ENCODE measurements at places on chromosomes 11 and 22. TPM values are rescaled to one million over a fixed set of nuclear protein-coding genes. Genes with fewer than 3 reads are reported as not detected.

DNA sequence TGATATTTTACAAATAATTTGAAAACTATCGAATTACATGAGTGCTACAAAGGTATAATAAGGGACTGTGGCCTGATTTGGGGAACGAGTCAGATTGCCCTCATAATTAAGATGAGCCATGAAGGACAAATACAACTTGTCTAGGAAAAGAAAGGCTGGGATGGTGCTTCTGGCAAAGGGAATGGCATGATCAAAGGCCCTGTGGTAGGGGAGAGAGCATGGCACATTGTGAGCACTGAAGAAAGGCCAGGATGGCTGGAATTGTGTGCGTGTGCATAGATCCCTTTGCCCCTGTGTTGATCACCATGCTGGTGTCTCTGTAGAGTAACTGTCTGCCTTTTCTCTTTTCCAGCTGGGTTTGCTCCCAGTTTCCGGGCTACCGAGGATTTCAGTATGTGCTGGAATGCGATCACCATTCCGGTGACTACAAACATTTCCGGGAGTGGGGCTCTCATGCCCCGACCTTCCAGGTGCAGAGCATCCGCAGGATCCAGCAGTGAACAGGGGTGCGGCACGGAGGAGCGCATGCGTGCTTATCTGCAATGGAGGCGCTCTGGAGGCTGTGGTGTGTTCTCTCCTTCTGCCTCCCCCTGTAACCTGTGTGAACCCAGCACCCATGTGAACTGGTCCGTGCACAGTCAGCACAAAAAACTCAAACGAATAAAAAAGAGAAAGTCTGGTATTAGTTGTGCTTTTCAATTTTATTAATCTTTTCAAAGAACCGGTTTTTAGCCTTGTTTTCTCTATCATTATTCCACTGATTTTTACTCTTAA, 8.4 kb downstream of the CRYBA4 start:
- H3K27ac ChIP-seq: no peak overlapping the region
- no peak for DNase-seq
- H3K4me3 ChIP-seq: no peak overlapping the region
- H3K36me3 ChIP-seq: no peaks in the 10 kb centered on the region
- no peaks in the 10 kb centered on the region for H3K4me1 ChIP-seq
- H3K27me3 ChIP-seq: no peaks in the 10 kb centered on the region

- no peak overlapping the region for H3K4me3 ChIP-seq
- H3K27ac ChIP-seq: no peak overlapping the region
- DNase-seq: no peak
- peaks cover 19% of the 10 kb centered on the region for H3K27me3 ChIP-seq
Observed at GRCh38 chr22:39109361-39109760, 12.3 kb downstream of the APOBEC3H start.

DNA sequence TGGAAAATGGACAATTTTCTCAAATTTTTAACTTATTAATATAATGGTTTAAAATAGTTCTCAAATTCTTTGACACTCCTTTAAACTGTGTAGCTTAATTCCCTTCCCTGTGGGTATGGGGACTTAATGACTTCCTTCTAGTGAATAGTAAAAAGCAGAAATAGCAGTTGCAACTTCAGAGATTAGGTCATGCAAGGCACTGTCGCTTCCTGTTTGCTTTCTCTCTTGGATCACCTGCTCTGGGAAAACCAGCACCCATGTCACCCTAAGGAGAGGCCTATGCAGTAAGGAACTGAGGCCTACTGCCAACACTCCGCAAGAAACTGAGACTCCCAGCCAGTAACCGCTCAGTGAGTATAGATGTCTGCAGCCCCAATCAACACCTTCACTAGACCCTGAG, 5.5 kb upstream of the PANX3 start:
- H3K36me3 ChIP-seq: no peaks in the 10 kb centered on the region
- no peaks in the 10 kb centered on the region for H3K27me3 ChIP-seq
- H3K4me1 ChIP-seq: no peaks in the 10 kb centered on the region
- no peak overlapping the region for H3K27ac ChIP-seq
- peak; percentile 12 for DNase-seq

DNA sequence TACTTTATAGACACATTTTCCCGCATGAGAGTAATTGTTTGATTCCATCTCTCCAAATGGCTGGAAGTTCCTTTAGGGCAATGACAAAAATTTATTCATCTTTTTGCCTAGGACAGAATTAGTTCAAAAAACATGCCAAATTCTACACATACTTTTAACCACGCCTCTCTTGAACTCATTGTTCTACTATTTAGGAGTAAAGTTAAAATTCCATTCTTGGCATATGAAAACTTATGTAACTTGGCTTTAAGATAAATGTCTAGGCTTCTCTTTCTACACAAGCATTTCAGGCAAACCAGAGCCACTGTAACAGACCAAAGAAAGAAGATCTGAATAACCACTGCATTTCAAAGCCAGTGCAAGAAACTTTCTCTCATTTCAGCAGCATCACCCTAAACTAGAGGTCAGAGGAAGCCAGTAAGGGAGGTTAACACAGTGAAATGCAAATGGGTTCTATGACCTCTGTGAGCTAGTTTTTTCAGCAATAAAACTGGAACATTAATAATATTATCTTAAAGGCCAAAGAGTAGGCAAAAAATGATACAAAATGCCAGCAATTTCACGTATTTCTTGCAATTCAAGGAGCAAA, 73.0 kb downstream of the RSF1 start:
- H3K27me3 ChIP-seq: no peaks in the 10 kb centered on the region
- H3K36me3 ChIP-seq: no peaks in the 10 kb centered on the region
- H3K4me1 ChIP-seq: peaks cover 28% of the 10 kb centered on the region
- DNase-seq: no peak
- no peak overlapping the region for H3K27ac ChIP-seq

DNA sequence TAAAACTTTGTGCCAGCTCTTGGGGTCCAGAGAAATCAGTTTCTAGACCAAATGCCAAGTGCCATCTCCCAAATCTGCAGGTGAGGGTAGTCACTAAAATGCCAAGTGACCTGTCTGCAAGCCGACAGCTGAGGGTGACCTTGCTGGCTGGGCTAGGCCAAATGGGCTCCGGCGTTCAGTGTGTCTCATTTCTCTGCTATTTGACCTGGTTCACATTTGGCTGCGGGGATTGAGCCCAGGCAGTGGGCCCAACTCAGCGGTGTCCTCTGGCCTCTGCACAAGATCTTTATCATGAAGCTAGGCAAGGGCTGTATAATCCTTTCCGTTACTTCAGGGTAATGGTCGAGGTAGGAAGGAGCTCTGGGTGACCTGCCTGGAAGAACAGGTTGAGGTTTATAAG, 87.5 kb downstream of the SNX19 start:
- no peak overlapping the region for H3K4me3 ChIP-seq
- peaks cover 42% of the 10 kb centered on the region for H3K4me1 ChIP-seq
- H3K36me3 ChIP-seq: no peaks in the 10 kb centered on the region
- peak; percentile 26 for DNase-seq

- peaks cover 24% of the 10 kb centered on the region for H3K4me1 ChIP-seq
- peaks cover 22% of the 10 kb centered on the region for H3K36me3 ChIP-seq
- no peak overlapping the region for H3K27ac ChIP-seq
- H3K27me3 ChIP-seq: no peaks in the 10 kb centered on the region
Observed at GRCh38 chr11:44606472-44606871, 41.0 kb downstream of the CD82 start.

DNA sequence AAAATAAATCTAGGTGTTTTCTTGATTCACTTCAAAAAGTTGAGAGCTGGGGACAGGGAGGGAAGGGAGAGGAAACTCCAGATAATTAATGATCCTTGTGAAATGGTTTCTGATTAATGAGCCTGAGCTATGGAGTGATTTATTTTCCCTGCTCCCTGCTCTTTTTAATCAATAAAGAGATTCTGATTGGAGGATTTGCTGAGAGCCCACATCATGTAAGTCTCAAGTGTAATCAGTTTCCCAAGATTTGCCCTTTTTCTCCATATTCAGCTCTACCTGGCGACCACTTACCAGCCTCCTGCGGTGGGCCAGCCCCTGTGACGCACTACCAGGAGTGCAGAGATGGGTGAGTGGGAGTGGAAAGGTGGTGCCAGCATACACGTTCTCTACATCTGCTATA, 114.0 kb downstream of the NAV2 start:
- no peak for DNase-seq
- H3K4me1 ChIP-seq: no peaks in the 10 kb centered on the region
- no peaks in the 10 kb centered on the region for H3K36me3 ChIP-seq
- no peaks in the 10 kb centered on the region for H3K27me3 ChIP-seq

- peak overlapping the region; percentile 82 for H3K27ac ChIP-seq
- H3K4me1 ChIP-seq: peaks cover 12% of the 10 kb centered on the region
- no peaks in the 10 kb centered on the region for H3K27me3 ChIP-seq
- H3K4me3 ChIP-seq: no peak overlapping the region
- no peaks in the 10 kb centered on the region for H3K36me3 ChIP-seq
Observed at GRCh38 chr22:42743501-42743991, 22.9 kb upstream of the A4GALT start.

DNA sequence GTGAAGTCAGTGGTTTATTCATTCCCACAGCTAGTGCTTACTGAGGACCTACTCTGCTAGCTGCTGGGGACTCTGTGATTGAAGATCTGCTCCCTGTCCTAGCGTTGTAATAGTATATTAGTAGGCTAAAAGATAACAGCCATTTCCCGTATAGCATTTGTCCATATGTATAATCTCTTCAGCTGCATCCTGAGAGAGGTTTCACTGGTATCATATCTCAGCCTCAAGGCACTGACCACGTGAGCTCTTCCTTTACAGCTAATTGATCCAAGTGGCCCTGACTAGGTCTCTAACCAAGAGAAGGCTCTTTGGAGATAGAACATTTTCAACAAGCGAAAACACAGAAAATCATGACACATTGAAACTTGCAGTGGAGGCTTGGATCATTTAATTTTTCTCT, 110.2 kb downstream of the APIP start:
- H3K36me3 ChIP-seq: no peaks in the 10 kb centered on the region
- no peaks in the 10 kb centered on the region for H3K4me1 ChIP-seq
- H3K4me3 ChIP-seq: no peak overlapping the region
- no peak for DNase-seq
- H3K27me3 ChIP-seq: no peaks in the 10 kb centered on the region

GRCh38 chr22:49191506-49191980, 636.1 kb downstream of the BRD1 start:
- H3K36me3 ChIP-seq: no peaks in the 10 kb centered on the region
- H3K27me3 ChIP-seq: no peaks in the 10 kb centered on the region
- H3K4me3 ChIP-seq: no peak overlapping the region
- no peak for DNase-seq
- no peak overlapping the region for H3K27ac ChIP-seq

DNA sequence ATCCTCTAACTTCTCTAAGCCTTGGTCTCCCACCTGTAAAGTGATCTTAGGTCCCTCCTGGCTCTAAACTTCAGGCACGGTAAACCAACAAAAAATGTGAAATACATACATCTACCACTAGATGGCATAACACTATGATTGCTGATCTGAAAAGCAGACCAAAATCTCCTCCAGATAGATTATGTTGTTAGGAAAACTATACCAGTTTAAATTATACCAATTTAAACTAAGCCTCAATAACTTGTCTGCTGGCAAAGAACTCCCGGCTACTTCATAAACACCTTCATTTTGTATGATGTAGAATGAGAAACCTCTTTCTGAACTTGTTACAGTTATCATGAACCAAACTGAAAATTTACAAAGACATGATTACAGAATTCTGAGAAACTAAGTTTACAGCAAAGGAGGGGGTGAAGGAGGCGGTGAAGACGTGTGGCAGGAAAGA, 85.9 kb downstream of the SBF2 start:
- no peaks in the 10 kb centered on the region for H3K36me3 ChIP-seq
- no peak for DNase-seq
- no peaks in the 10 kb centered on the region for H3K27me3 ChIP-seq
- no peaks in the 10 kb centered on the region for H3K4me1 ChIP-seq
- no peak overlapping the region for H3K4me3 ChIP-seq

- no peaks in the 10 kb centered on the region for H3K27me3 ChIP-seq
- H3K36me3 ChIP-seq: no peaks in the 10 kb centered on the region
- no peak overlapping the region for H3K4me3 ChIP-seq
- H3K4me1 ChIP-seq: peaks cover 71% of the 10 kb centered on the region
- DNase-seq: no peak
- peak overlapping the region; percentile 30 for H3K27ac ChIP-seq
Observed at GRCh38 chr11:102115557-102115956, 5.3 kb downstream of the YAP1 start.

DNA sequence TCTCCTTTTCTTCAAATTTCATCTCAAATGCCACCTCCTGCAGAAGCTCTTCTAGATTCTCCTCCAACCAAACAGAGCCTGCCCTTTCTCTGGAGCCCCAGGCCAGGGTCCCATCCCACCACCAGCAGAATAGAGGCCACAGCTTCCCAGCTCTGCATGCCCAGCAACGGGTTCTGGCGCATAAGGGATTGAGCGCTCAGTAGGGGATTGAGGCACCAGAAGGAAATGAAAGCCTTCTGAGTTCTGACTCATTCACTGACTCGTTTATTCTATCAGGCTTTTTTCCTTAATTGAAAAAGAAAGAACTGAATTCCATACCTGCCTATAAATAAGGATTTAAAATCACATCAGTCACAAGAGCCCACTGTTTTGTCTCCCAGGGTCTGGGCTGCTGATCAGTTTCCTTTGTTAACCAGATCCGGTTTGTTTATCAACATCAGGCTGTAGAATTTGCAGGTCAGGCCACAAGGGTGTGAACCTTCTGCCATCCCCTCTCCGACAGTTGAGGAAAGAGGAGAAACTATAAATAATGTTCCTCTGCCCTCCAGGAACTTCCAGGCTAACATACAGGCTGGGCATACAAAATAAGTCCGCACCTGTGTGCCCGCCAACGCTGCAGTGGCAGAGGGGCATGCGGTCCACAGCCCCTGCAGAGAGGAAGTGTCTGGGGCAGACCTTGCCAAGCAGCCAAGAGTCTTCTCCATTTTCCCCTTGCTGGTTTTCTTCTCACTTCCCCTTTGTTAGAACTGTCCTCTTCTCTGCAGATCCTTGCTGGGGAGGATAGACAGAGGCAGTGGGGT, 63.5 kb upstream of the PRDM11 start:
- H3K27me3 ChIP-seq: peaks cover 3% of the 10 kb centered on the region
- no peaks in the 10 kb centered on the region for H3K36me3 ChIP-seq
- H3K4me1 ChIP-seq: peaks cover 2% of the 10 kb centered on the region
- H3K27ac ChIP-seq: no peak overlapping the region
- DNase-seq: no peak

GRCh38 chr11:104841185-104841584, 57.1 kb downstream of the CASP12 start:
- H3K4me1 ChIP-seq: no peaks in the 10 kb centered on the region
- H3K36me3 ChIP-seq: no peaks in the 10 kb centered on the region

DNA sequence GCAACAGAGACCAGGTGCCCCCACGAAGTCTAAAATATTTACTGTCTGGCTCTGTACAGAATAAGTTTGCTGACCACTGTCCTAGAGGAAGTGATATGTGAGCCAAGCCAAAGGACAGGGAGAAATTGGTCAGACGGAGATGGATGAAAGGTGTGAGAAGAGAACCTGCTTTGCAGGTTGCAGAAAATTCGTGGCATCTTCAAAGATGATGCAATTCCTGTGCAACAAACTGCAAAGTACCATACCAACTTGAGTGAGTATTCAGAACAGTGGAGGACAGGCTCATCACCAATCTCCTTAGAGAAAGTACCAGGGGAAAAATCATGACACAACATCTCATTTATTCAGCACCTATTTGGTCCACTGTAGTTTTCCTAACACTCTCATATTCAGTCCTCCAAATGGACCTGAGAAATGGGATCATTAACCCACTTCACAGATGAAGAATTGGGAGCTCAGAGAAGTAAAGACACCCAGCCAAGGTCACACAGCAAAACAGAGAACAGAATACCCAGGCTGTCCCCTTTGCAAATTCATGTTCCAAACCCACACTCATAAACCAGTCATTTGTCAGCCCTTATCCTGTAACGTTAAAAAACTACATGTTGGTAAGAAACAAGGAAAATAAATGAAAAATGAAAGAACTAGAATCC, 536.8 kb downstream of the MIAT start:
- peaks cover 19% of the 10 kb centered on the region for H3K27me3 ChIP-seq
- H3K4me1 ChIP-seq: no peaks in the 10 kb centered on the region
- DNase-seq: no peak
- H3K36me3 ChIP-seq: no peaks in the 10 kb centered on the region

Gene SLC17A6
- not detected for total RNA-seq

Gene ZNF214
- 0.92 TPM for total RNA-seq

Gene CFAP300
- total RNA-seq: not detected

Gene INSC
- not detected for total RNA-seq
